ENCODE measurements at places on chromosomes 16 and 17.

- DNase-seq, result no peak
Observed at GRCh38 chr16:89661215-89661614, 3.6 kb downstream of the SPATA33 start.

DNA sequence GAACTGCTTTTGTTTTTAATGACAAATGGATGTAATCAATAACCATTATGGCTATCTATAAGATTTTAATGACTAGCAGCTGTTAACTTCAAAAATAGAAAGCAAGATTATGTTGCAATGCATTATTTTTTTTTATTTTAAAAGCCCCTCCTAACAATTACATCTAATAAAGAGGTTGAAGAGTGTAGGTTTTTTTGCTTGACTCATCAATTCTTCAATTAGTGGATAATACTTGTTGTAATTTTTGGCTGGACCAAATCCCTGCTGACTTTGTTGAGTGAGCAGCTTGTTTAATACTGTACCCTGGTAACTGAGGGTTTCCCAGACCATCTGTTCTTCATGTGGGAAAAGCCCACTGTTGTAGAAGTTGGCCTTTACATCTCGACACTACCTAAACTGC is 24.2 kb downstream of the KRT25 start:
- no peak for DNase-seq

GRCh38 chr17:73774852-73775251 is 130.6 kb upstream of the SDK2 start:
- DNase-seq, result no peak

- no peak for DNase-seq
Observed at GRCh38 chr17:1469231-1469852, 13.3 kb upstream of the CRK start.
